ENCODE measurements at places on chromosomes 1 and 21.

- DNase-seq: no peak
Observed at GRCh38 chr1:98078596-98078995, 157.8 kb upstream of the DPYD start.

- no peak for DNase-seq
Observed at GRCh38 chr1:7121622-7121988, 336.4 kb downstream of the CAMTA1 start.

DNA sequence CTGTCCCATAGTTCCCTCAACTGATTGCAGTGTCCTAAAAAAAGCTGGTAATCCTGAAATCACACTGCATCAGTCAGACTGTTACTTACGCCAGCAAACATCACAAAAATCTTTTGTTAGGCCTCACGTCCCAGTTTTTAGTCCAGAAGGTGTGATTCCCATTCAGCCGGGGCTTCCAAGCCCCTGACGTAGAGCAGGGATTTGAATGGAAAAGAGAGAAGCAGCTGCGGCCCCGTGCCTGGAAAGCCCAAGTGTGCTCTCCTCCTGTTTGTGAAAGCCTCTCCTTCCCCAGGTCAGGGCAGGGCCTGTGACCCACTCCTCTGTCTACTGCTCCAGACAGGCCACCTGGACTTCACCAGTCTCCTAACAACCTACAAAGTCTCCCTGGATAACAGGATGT lies 20.7 kb downstream of the KCNA10 start:
- no peak for DNase-seq

DNA sequence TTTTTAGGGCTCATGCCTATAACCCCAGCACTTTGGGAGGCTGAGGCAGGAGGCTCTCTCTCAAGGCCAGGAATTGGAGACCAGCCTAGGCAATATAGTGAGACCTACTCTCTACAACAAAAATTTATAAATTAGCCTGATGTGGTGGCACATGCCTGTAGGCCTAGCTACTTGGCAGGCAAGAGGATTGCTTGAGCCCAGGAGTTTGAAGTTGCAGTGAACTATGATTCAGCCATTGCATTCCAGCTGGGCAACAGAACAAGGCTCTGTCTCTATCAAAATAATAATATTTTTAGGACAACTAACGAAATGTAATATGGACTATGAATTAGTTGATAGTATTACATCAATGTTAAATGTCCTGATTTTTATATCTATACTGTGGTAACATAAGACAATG lies 68.8 kb upstream of the ARID1A start:
- no peak for DNase-seq

All from A172 (cell line).